Tibial artery (tissue), 4 donors: ENCODE measurements at places on chromosomes 6 and 20.

DNA sequence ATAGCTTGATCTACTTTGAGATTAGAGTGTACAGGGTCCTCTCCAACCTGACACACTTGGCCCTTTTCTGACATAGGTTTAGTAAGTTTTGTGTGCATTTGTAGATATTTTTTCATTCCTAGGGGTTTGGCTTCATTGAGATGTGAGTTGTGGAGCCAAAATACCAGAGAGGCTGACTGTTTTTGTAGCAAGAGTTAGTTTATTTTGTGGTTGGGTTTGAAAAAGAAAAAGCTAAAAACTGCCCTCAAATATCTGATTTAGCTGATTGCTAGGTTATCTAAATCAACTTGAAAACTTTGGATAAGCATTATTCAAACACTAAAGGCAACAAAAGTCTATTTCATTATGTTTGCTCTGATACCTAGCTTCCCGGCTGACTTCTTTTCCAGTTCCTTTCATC, 164.7 kb upstream of the CENPW start:
- no peak for DNase-seq

DNA sequence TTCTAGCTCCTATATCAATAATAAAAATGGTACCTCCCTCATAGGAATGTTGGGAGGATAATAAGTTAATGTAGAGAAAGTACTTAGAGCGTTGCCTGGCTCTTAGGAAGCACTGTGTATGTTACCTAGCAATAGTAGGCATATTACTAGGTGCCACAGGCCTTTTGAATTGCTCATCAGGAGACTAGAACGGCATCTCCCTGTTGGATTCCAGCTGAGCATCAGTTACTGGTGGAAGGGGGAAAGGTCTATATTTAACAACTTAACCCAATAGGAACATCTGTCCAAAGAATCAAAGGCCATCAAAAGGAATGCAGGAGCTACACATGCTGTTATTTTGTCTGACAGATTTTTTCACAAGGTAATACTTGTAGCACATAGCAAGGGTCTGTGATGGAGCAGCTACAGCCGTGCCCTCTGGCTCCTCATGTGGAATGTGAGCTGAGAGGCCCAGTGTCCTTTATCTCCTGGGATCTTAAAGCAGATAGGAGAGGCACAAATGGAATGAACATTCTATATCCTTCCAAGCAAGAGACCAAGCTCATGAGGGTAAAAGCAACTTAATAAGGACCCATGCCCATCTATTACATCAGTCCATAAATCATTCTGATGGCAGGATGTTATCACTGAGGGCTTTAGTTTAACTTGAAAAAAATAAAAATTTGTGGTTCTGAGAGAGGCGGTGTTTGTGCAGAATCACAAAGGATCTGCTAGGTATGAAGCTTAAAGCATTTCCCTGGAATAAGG, 184.9 kb upstream of the LAMP5 start:
- no peak for DNase-seq

DNA sequence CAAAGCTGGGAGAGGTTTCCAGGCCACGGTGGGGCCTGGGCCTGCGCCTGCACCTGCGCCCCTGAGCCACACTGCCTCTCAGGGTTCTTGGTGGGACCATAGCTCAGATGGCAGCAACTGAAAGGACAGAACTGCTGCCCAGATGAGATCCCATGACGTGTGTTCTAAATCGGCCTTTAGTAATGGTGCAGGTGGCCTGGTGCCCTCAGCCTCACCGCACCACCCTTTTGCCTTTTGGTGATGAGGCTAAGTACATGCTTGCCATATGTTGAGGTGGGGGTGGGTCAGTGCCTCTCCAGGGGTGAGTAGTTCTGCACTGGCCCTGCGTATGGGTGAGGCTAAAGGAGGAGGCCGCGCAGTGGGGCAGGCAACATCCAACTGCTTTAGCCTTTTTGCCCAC, 7.4 kb downstream of the PSMG4 start:
- no peak for DNase-seq

DNA sequence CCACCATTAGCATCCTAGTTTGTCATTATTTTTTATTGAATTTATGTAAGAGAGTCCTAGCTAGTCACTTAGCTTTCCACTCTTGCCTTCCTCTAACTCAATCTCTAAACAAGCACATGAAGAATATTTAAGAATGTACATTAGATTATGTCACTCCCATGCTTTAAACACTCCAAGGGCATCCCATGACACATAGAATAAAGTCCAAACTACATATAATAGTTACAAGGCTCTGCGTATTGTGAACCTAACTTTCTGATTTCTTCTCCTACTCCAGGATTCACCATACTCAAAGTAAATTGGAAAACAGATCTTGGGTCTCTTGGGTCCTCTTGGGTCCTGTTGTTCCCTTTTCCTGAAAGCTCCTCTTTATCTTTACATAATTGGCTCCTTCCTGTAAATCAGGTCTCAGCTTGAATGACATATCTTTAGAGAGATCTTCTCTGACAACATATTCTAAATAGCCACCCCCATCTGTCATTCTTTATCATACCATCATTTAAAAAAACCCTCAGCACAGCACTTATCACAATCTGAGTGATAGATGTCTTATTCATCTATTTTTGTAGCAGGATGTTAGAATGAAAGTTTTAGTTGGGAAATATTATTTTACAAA, 1042.4 kb upstream of the FLRT3 start:
- no peak for DNase-seq

DNA sequence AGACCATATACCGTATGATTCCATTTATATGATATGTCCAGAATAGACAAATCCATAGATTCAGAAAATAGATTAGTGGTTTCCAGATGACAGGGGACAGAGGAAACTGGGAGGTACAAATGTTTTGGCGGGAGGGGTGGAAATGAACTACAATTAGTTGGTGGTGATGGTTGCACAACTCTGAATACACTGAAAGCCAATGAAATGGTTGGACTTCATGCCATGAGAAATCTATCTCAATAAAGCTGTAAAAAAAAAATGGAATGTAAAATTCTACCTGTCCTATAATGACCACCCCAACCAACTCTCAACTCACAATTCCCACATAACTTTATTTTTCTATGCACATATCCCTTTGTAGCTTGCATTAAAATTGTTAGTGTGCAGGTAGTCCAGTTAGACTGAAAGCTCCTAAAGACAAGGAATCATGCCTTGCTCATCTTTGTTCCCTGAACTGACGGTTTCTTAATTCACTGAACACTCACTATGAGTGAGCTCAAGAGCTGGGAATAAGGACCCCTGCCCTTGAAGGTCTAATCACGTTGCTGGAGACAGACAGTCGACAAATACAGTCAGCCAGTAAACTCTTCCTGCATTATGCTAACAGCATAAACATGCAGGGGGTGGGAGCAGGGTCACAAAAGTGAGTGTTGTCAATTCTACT, 1.4 kb downstream of the DCDC2 start:
- no peak for DNase-seq

- DNase-seq = no peak
These were observed 3.5 kb upstream of the TGIF2 start for GRCh38 chr20:36569847-36570429.

DNA sequence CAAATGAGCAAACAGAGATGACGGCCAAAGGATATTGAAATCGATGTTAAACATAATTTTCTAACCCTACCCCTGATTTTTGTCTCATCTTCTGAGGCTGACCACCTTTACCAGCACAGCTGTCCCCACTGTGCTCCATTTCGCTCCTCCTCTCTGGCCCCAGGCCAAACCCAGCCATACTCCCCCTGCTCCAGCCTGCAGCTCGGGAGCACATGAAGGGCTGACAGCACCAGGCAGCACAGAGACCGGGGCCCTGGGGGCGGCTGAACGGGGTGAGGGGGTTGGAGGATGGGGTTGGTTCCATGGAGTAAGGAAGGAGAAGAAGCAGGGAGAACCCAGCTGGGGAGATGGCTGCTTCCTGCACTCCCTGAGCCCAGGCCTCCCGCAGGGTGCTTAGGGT, 3.2 kb upstream of the NCR2 start:
- no peak for DNase-seq

DNA sequence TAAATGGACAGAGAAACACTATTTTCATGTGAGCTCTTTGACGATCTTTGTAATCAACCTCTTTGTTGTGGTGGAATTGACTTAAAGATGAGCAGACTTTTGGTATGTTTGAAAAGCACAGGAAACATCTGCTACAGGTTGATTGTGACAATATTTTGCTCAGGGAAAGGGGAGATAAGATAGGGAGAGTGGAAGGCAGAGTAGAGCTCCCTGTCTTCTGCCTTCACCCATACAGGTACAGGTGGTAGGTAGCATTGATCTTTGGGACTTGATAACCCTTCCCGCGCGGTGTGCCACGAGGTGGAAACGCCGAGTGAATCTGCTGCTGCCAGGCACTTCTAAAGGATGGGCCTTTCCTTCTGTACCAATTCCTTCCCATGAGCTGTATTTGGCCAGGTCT, 183.6 kb downstream of the UTRN start:
- no peak for DNase-seq

- DNase-seq = no peak
These were observed 17.7 kb downstream of the HCK start for GRCh38 chr20:32069711-32070110.

- no peak for DNase-seq
These were observed 220.7 kb upstream of the DEFB112 start for GRCh38 chr6:50270415-50270814.

DNA sequence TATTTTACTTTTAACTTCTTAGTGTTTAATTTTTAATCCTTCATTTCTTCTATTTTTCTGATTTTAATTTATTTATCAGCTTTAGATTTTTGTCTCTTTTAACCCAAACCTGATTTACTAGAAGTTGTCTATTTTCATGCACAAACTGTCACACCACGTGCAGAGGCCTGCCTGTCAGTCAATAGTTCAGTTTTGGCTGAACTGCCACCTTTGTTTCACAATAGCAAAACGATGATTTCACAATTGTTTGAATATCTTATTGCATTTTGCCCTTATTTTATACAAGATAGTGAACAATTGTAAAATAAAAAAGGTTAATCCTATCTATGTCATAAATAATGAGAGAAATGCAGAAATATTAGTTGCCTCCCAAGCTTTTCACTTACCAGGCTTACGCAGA, 24.0 kb upstream of the PPP1R3G start:
- DNase-seq = no peak

DNA sequence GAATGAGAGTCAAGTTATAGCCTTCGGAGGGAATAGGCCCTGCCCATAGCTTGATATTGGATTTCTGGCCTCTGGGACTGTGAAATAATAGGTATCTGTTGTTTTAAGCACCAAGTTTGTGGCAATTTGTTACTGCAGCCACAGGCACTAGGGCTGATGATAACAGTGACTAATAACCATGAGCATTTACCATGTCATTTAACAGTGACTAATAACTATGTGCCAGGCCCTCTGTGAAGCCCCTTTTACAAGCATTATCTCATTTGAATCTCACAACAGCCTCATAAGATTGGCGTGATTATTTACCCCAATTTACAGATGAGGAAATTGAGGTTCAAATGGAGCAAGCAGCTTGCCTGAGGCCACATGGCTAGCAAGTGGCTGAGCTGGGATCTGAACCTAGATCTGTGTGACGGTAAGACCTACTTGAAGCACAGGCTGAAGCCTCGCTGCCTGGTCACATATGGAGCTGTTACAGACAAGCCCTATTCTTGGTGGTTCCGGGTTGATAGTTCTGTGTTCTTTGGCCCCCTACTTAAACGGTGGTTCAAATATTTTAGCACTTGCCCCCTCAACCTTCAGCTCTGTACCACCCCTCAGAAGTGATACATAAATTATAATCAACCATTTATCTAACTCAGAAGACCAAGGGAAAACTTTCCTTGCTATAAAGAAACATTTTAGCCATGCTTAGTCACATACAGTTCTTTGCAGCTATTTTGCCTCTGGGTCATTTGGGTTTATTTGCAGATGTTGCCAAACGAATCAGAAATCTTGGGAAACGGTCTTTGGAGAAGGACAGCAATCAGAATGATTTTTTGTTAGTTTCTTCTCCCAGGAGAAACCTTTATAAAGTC, 98.3 kb downstream of the ELOVL5 start:
- no peak for DNase-seq

DNA sequence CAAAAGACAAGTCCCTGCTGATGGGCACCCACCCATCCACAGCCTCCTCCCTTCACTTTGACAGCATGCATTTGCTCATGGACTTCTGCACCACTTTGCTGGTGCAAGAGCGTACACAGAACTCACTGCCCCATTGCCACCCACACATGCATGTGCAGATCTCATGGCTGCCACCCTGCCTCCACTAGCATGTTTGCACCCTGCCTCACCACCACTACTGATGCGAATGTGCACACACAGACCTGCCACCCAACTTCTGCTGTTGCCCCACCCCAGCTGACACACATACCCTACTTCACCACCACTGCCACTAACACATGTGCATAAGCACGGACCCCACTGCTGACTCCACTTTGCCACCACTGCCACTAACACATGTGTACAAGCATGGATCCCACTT, 64.9 kb upstream of the EYS start:
- no peak for DNase-seq

DNA sequence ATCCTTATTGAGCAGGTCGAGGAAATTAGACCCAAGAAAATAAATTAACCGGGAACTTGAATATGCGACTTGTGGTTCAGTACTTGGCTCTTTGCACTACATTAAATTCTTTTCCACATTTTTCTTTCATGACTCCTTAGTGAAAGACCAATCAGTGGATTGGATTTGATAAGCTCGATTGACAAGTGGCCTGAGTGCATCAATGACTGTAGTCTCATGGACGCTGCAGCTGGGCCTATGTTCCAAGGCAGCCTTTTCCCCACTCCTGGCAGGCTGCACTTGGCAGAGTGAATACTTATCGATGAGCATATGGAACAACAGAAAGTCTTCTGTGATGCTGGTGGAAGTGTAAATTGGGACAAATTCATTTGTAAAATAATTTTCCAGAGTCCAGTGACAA, 210.8 kb upstream of the EXOC2 start:
- DNase-seq = no peak

GRCh38 chr20:42018979-42019378, 400.8 kb upstream of the CHD6 start:
- no peak for DNase-seq

- DNase-seq = no peak
These were observed 387.8 kb downstream of the BMP2 start for GRCh38 chr20:7155282-7155681.

DNA sequence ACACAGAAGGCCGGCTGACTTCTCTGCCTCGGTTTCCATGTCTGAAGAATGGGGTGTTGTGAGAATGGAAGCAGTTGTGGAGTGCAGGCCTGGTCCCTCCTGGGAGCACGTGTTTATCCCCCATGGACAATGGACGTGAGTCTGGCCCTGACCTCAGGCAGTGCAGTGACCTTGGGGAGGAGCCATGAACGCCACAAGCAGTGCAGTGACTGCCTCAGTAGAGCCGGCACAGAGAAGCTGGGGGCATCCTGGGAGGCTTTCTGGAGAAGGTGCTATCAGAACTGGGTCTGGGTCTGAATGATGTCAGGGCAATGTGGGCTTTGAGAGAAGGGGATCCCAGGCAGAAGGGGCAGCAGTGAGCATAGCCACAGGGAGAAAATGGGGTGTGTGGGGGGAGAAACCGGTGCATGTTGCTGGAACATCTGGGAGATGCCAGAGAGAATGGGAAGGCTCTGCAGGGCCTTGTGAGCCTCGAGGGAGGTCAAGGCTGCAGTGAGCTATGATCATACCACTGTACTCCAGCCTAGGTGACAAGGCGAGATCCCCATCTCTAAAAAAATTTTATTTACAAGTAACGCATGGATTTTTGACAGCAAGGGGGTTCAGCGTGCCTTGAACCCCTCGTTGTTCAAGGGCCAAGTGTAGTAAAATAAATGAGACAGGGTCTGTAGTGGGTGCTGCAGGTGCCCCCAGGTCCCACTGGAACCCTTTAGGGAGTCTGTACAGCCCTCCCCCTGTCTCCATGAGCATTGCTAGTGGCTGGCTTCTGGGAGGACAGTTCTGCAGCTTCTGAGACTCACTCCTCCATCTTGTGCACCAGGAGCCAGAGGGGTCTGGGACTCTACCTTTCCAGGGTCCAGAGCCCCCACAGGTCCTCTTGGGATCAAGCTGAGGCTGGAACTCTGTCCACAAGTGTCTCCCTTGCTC, 27.0 kb upstream of the ZBP1 start:
- no peak for DNase-seq
